Uterus (tissue), 4 donors: ENCODE measurements at places on chromosomes 2 and 18. TPM values are rescaled to one million over a fixed set of nuclear protein-coding genes. Genes with fewer than 3 reads are reported as not detected.
A peak's percentile ranks its signal among the peaks of the same experiment; 100 is the strongest.

DNA sequence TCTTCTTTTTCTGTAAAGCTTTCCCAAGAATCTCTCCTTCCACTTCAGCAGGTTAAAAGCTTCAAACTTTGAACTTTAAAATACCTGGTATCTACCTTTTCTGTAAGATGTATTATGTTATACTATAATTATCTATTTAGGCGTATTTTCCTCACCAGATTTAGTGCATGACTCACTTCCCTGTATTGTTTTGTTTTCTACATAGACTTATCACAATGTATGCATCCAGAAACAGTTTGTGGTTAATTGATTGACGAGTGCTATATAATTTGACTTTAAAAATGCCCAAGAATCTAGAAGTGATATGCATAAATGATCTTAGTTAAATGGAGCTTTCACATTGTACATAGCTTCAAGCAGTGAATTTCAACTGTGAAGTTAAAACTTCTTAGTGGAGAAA lies 473.9 kb upstream of the CDH2 start:
- H3K27me3 ChIP-seq, result no peaks in the 10 kb centered on the region
- no peak for DNase-seq
- H3K4me3 ChIP-seq, result no peak overlapping the region
- no peaks in the 10 kb centered on the region for H3K4me1 ChIP-seq
- H3K27ac ChIP-seq, result no peak overlapping the region

DNA sequence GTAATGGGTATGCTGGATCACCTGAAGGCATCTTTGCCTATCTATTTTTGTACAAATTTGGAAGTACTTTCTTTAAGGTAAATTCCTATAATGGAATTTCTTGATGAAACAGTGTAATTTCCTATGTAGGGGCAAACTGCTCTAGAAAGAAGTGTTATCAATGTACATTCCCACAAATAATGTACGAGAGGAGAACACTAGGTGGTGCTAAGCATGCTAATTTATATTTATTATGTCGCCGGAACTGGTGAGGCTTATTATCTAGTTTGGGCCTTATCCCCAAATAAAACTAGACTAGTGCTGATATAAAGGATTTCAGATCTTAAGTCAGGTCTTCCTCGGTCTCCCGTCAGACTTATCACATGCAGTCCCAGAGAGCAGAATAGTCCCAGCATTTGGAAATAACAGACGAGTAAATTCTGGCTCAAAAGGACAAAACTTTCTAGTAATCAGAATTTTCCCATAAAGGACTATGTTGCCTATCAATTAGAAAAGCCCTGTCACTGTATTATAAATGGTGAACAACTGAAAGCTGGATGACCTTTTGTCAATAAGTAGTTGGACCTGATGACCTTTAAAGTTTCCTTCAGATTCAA lies 86.9 kb upstream of the RBBP8 start:
- no peaks in the 10 kb centered on the region for H3K36me3 ChIP-seq
- H3K4me1 ChIP-seq, result no peaks in the 10 kb centered on the region
- H3K27ac ChIP-seq, result peak overlapping the region; percentile 67
- no peak overlapping the region for H3K4me3 ChIP-seq

ATP8B1 gene
- total RNA-seq, result 22.6 TPM

GRCh38 chr2:172456002-172456401 lies 28.6 kb downstream of the ITGA6 start:
- H3K36me3 ChIP-seq, result no peaks in the 10 kb centered on the region
- H3K4me1 ChIP-seq, result no peaks in the 10 kb centered on the region
- no peak overlapping the region for H3K4me3 ChIP-seq
- no peak for DNase-seq
- no peak overlapping the region for H3K27ac ChIP-seq
- H3K27me3 ChIP-seq, result no peaks in the 10 kb centered on the region

LCT gene
- not detected for total RNA-seq

DNA sequence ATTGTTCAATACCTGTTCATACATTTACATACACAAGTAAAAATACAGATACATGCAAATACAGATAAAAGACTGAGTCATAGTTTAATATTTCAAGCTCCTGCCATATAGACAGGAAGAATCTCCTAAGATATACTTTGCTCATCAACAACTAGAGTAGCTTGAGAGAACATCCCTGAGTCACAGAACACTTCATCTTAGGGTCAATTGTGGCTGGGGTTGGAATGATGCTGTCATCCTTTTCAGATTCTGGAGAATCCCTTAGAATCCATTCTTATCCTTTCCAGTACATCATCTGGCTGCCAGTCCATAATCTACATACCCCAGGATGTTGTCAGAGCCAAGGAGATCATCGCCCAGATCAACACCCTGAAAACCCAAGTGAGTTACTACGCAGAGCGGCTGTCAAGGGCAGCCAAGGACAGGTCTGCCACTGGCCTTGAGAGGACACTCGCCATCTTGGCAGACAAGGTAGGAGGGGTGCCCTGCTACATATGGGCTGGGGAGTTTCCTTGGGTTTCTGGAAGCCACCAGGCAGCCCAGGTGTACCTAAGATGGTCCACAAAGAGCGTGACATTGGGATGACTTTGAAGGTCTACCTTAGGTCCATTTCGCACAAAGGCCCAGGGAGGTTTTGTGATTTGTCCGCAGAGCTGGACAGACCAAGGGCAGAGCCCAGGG lies 55.7 kb downstream of the COA5 start:
- no peaks in the 10 kb centered on the region for H3K4me1 ChIP-seq
- H3K4me3 ChIP-seq, result no peak overlapping the region
- DNase-seq, result no peak
- no peaks in the 10 kb centered on the region for H3K36me3 ChIP-seq
- no peak overlapping the region for H3K27ac ChIP-seq
- H3K27me3 ChIP-seq, result no peaks in the 10 kb centered on the region

- no peak for DNase-seq
- no peak overlapping the region for H3K27ac ChIP-seq
- no peaks in the 10 kb centered on the region for H3K27me3 ChIP-seq
- H3K36me3 ChIP-seq, result no peaks in the 10 kb centered on the region
- H3K4me3 ChIP-seq, result no peak overlapping the region
Observed at GRCh38 chr2:225037415-225038230, 4.6 kb downstream of the DOCK10 start.

DNA sequence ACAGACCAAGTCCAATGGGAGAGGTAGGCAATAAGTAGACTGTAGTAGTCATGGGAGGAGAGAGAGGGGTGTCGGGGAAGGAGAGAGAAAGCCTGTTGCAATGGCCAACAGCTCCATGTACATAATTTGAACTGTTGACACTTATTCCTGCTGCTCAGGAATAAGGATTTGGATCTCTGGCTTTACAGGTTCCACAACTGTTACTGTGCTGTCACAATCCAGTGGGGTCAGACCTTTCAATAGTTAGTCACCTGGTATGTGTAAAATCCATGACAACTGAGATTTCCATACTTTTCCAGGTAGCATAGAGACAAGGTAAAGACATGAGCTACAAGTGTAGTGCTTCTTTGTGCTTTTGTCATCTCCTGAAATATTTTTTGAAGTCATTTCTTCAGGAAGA lies 47.5 kb upstream of the RIOK3 start:
- no peaks in the 10 kb centered on the region for H3K4me1 ChIP-seq
- no peak overlapping the region for H3K4me3 ChIP-seq
- H3K36me3 ChIP-seq, result no peaks in the 10 kb centered on the region
- DNase-seq, result no peak

NEU2 gene
- total RNA-seq, result not detected

GRP gene
- total RNA-seq, result not detected

DNA sequence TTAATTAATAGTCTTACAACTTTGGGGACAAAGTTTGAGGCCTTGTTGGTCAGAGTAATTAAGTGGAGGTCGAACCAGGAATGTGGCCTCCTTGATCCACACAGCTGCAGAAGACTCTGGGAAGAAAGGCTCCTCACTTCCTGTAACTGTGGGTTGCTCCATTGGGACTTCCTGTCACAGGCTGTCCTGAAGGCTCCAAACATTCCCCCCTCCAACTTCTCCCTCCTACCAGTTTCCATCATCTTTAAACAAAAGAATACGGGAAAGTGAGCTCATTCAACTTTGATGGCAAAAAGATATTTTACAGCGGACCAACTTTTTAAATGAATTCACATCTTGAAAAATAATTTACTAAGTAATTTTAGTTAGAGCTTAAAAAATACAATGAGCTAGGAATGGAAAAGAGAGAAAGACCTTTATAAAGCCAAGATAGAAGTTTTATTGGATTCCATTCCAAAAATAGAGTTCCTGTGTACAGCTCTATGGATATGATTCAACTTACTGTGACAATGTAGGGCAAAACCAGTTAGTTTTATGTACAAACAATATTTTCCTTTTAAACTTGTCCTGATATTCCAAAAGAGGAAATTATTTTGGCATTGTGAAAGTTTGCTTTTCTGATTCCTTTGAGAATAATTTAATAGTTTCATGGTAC lies 212.0 kb upstream of the NABP1 start:
- no peak for DNase-seq
- no peaks in the 10 kb centered on the region for H3K36me3 ChIP-seq
- no peak overlapping the region for H3K27ac ChIP-seq
- no peak overlapping the region for H3K4me3 ChIP-seq
- H3K4me1 ChIP-seq, result no peaks in the 10 kb centered on the region

DNA sequence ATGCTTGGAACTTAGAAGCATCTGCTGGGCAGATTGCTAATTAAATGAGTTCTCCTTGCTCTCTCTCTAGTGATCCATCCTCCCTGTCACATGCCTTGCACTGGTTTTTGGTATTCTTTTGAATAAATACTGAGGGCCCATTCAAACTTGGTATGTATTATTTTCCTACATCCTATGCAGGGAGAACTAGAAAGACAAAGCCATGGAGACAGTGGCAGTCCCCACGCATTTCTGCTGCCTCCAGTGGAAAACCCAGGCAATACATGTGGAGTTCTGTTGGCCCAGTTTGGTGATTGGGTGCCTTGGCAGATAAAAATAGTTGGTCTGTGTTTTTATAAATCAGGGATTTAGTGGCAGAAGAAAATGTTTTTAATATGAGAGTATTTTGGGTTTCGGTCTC lies 68.7 kb downstream of the DIS3L2 start:
- DNase-seq, result no peak
- H3K27ac ChIP-seq, result no peak overlapping the region
- no peaks in the 10 kb centered on the region for H3K27me3 ChIP-seq

GRCh38 chr2:65326276-65326675 lies 98.6 kb downstream of the ACTR2 start:
- H3K27ac ChIP-seq, result no peak overlapping the region
- H3K4me1 ChIP-seq, result no peaks in the 10 kb centered on the region
- H3K36me3 ChIP-seq, result no peaks in the 10 kb centered on the region
- no peak overlapping the region for H3K4me3 ChIP-seq

- H3K36me3 ChIP-seq, result no peaks in the 10 kb centered on the region
- H3K4me1 ChIP-seq, result no peaks in the 10 kb centered on the region
- no peak for DNase-seq
Observed at GRCh38 chr2:112831513-112831845, 5.1 kb downstream of the IL1B start.

HOXD1 gene
- total RNA-seq, result 0.21 TPM

GRCh38 chr18:27411911-27412310 lies 226.8 kb upstream of the CHST9 start:
- no peaks in the 10 kb centered on the region for H3K36me3 ChIP-seq
- no peak overlapping the region for H3K4me3 ChIP-seq

DNA sequence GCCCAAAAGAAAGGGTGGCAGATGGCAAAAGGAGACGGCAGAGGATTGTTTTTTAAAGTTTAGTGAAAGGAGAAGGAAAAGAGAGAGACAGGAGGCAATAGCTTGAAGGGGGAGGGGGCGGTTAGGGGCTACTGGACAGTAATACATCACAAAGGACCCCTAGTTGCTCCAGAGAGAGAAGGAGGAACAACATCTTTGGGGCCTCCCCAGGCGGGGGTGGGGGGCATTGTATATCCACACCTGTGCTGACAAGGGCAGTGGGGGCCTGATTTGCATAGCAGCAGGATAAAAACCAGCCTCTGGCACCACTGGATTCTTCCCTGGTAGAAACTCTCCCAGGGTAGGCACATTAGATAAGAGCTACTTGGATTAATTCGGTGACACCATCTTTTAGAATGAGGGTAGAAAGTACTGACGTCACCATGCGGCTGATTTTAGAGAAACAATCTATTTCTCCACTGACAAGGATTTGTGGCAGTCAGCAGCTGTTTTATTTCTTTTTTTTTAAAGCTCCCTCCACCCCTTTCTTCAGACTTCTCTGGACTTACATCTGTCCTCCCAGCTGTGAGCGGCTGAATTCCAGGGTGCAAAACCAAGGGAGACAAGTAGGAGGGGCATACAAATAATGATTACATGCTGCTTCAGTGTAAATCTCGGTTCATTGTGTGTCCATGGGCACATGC lies 199.8 kb upstream of the NRP2 start:
- DNase-seq, result peak; percentile 17
- H3K4me3 ChIP-seq, result no peak overlapping the region
- no peaks in the 10 kb centered on the region for H3K27me3 ChIP-seq

GRCh38 chr2:88753833-88754584 lies 62.5 kb downstream of the RPIA start:
- H3K36me3 ChIP-seq, result no peaks in the 10 kb centered on the region
- H3K4me1 ChIP-seq, result no peaks in the 10 kb centered on the region
- H3K27ac ChIP-seq, result no peak overlapping the region
- H3K4me3 ChIP-seq, result no peak overlapping the region
- no peak for DNase-seq
- no peaks in the 10 kb centered on the region for H3K27me3 ChIP-seq

EMILIN1 gene
- 377 TPM for total RNA-seq

DNA sequence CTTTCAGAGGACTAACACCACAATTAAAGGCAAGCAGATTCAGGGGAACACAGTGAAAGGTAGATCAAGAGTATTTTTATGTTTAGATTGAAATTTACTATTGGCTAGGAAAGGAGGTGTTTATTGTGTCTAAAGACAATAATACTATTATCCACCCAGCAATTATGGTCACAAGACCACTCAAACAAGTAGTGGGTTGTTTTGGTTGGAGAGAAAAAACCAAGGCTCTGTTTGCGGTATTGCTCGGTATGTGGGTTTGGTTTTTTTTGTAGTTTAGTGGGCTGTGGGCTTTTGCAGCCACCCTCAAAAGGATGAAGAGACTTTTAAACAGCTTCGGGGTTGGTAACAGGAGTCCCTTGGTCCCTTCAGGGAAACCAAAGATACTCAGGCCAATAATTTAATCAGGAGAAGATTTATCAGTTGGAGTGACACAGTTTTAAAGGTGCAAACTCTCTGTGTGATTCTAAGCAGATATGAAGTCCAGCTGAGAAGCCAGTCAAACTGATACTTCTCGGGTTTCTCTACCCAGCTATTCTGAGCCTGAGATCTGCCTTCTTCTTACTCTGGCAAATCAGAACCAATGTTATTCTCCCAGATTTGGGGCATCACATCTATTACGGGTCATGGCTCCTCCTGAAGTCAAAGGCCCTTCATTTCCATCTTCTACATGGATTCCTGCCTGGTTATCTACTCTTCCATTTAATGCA lies 55.3 kb downstream of the DCC start:
- H3K4me3 ChIP-seq, result no peak overlapping the region
- no peak overlapping the region for H3K27ac ChIP-seq

GRCh38 chr2:117726747-117727146 lies 87.7 kb upstream of the DDX18 start:
- DNase-seq, result no peak
- H3K27ac ChIP-seq, result no peak overlapping the region
- no peaks in the 10 kb centered on the region for H3K36me3 ChIP-seq
- H3K4me3 ChIP-seq, result no peak overlapping the region

- no peak for DNase-seq
- no peaks in the 10 kb centered on the region for H3K36me3 ChIP-seq
Observed at GRCh38 chr2:70775141-70775540, 7.1 kb upstream of the ADD2 start.
